ENCODE measurements at places on chromosomes 12 and 14.
A peak's percentile ranks its signal among the peaks of the same experiment; 100 is the strongest.

- no peak for DNase-seq
Measured at GRCh38 chr14:90678846-90679362, 137.3 kb downstream of the TTC7B start.

GRCh38 chr12:89401433-89402058 lies 49.2 kb upstream of the DUSP6 start:
- no peak for DNase-seq

DNA sequence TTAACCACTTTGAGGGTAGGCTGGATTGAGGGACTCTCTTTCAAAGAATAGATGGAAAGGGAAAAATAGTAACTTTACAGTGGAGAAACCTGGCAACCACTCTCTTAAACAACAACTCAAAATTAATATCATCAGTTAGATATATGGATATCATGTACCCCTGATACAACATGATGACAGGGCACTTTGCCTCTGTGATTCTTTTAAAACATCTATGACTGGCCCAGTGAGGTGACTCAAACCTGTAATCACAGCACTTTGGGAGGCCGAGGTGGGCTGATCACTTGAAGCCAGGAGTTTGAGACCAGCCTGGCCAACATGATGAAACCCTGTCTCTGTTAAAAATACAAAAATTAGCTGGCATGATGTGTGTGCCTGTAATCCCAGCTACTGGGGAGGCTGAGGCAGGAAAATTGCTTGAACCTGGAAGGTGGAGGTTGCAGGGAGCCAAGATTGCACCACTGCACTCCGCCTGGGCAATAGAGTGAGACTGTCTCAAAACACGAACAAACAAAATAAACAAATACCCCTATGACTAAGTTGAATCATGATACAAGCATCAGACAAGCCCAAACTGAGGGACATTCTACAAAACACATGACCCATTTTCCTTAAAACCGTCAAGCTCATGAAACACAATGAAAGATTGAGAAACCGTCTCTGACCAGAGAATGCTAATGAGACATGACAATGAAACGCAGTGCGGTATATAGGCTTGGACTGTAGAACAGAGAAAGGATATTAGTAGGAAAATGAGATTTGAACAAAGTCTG lies 26.4 kb upstream of the SLC7A8 start:
- no peak for DNase-seq

GRCh38 chr12:63301311-63301710 lies 150.3 kb upstream of the AVPR1A start:
- no peak for DNase-seq

DNA sequence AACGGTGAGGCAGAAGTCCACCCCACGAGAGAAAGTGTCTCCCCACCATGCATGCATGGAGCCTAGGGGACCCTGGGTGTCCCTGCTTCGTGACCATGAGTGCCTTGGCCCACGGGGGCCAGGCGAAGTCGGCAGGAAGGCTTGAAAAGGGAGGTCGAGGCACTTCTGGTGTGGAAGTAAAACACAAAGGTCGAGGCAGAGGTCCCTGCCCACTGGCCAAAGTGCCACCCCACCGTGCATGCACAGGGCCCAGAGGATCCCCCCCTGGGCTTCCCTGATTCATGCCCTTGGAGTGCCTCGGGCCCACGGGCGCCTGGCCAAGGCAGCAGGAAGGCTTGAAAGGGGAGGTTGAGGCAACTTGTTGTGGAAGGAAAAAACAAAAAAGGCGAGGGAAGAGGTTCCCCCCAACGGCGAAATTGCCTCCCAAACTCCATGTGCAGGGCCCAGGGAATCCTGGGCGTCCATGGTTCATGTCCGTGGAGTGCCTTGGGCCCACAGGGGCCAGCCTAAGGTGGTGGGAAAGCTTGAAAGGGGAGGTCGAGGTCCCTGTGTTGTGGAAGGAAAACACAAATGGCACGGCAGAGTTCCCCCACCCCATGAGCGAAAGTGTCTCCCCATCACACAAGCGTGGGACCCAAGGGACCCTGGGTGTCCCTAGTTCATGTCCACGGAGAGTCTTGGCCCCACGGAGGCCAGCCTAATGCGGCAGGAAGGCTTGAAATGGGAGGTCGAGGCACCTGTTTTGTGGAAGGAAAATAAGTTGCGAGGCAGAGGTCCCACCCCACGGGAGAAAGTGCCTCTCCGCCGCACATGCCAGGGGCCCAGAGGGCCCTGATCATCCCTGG lies 372.1 kb downstream of the ALG10 start:
- peak; percentile 44 for DNase-seq

GRCh38 chr12:104928036-104928745 lies 29.9 kb downstream of the SLC41A2 start:
- no peak for DNase-seq

GRCh38 chr12:120199595-120200306 lies 1.2 kb downstream of the RPLP0 start:
- no peak for DNase-seq

Measured in left forelimb (tissue), 1 donor.